Gastroesophageal sphincter (tissue), 4 donors: ENCODE measurements at places on chromosomes 4 and X. TPM values are rescaled to one million over a fixed set of nuclear protein-coding genes. Genes with fewer than 3 reads are reported as not detected.

Gene TMPRSS11A
- not detected for total RNA-seq

Gene GUCY1A1
- total RNA-seq = 193 TPM

Gene ITM2A
- 47.2 TPM for total RNA-seq

Gene CXCL10
- total RNA-seq = 2.1 TPM

Gene PPARGC1A
- 27.7 TPM for total RNA-seq

Gene MAP7D2
- total RNA-seq = 0.42 TPM

Gene ENPP6
- total RNA-seq = 0.47 TPM

GRCh38 chrX:151985955-151986354 lies 11.5 kb upstream of the GABRE start:
- peak; percentile 38 for ATAC-seq

GRCh38 chr4:36747277-36748129 lies 466.1 kb downstream of the DTHD1 start:
- no peak for ATAC-seq

DNA sequence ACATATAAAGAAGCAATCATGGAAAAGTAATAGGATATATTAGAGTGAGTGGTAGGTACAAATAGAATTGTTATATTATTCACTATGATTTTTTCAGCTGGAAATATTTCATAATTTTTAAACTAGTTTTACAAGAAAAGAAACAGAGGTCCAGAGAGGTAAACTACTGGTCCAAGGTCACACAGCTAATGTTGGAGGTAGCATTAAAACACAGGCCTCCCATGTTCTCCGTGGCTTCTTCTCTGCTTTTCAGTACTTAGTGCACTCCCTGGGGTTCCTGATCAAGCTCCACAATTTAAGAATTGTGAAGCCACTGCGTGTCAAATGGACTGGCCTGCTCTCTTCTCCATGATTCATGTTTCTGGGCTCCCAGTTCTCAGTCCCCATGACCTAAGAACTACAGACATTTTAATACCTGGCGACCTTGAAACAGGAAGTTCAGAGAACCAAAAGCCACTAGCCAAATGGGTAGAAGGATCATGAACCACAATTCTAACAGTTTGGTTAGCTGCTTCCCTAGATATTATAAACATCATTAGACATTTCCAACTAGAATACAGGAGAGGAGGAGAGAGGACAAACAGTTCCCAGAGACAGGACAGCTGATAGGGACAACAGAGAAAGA lies 172.0 kb upstream of the KLF3 start:
- ATAC-seq = no peak

- no peak for ATAC-seq
Measured at GRCh38 chrX:38041237-38041636, 34.9 kb downstream of the SYTL5 start.

DNA sequence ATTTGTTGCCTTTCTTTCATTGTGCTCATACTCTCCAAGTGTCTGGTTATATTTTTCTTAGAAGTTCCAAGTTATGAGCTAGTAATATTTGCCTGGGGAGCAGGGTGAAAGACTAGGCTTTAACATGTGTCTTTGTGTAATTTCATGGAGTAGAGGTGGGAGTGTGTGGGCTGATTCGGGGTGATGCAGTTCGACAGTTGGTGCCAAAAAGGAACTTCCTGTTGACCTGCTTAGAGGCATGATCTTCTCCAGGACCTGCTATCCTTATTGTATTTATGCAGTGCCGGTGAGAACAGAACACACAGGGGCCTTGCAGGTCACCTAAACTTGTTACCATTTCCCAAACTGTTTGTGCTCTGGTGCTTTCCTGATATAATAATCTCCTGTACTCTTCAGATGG lies 21.2 kb downstream of the USP53 start:
- peak; percentile 3 for ATAC-seq

DNA sequence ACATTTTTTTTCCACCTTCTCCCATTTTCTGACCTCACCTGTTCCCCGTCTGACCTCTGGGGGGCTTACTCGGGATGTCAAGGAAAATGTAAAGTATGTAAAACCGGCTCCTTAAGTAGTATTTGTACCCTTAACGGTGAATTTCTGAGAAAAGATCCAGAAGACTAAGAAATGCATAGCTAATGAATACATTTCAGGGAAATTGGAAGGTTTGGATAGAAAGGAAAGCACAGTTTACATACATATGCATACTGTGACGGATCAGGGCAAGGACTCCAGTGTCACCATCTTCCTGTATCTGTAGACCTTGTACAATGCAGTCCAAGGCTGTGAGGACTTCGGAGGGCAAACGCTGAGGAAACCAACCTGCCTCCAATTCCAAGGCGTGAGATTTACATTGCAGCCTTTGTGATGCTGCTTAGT lies 2185.9 kb upstream of the TENM3 start:
- no peak for ATAC-seq

DNA sequence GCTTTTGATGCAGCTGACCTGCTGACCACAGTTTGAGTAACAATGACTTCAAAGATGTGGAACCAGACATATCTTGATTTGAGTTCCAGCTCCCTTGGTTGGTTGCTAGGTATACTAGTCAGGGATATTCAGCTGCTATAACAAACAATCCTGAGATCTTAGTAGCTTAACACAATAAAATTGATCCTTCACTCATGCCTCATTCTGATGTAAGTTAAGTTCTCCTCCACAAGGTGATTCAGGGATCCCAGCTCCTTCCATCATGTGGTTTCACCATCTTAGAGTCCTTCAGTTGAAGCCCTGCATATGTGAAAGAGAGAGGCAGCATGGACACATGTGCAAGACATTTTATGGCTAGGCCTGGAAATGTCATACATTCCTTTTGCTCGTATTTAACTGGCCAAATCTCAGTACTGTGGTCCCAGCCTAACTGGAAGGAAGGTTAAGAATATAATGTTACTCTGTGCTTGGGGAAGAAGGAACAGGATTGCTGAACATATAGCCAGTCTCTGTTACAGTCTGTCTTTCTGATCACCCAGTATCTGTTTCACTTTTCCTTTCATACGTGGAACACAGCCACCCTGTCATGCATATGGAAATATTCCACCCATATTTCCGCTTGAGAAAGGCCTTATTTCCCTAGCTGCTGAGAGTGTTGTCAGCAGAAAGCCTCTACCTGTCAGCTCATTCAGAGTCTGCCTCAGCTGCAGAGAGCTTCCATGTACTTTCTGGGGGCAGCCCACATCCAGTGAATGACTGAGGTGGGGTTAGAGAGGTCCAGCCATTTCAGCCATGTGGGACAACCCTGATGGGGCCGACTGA lies 7.1 kb downstream of the SMIM9 start:
- ATAC-seq = no peak

GRCh38 chr4:38323141-38323641 lies 340.8 kb upstream of the KLF3 start:
- no peak for ATAC-seq
